NCI-H1436 treated with DMSO at 0.1 percent for 48 hours (cell line): ENCODE measurements at places on chromosomes 7 and 10.

GRCh38 chr10:100899171-100899570, 13.6 kb upstream of the SLF2 start:
- DNase-seq = no peak

GRCh38 chr7:80182630-80183276, 48.1 kb downstream of the GNAI1 start:
- DNase-seq = no peak

- no peak for DNase-seq
Observed at GRCh38 chr7:129803546-129804081, 149.1 kb downstream of the UBE2H start.

- no peak for DNase-seq
Observed at GRCh38 chr10:126209451-126209850, 178.8 kb downstream of the ADAM12 start.

- no peak for DNase-seq
Observed at GRCh38 chr7:24781106-24781505, 23.8 kb upstream of the GSDME start.

- DNase-seq = no peak
Observed at GRCh38 chr10:79393924-79394610, 46.8 kb downstream of the PPIF start.

DNA sequence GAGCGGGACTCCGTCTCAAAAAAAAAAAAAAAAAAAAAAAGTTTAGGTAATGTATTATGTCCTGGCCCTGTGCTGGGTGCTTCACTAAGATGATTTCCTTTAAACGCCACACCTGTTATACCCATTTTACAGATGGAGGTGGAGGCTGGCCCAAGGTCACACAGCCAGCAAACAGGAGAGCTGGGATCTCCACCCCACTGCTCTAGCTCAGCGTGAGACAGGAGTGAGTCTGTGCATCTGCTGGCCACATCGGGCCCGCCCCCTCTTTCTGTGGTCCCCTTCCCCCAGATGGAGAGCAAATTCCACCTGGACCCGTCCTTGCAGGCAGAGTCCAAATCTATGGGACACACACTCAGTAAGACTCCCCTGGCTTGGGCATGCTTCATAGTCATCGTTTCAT, 51.0 kb downstream of the LHPP start:
- no peak for DNase-seq

GRCh38 chr7:106721816-106722785, 61.1 kb upstream of the CCDC71L start:
- DNase-seq = no peak

- DNase-seq = no peak
Observed at GRCh38 chr10:118957443-118957825, 72.1 kb upstream of the NANOS1 start.

GRCh38 chr7:157301610-157302120, 35.1 kb upstream of the DNAJB6 start:
- no peak for DNase-seq

- no peak for DNase-seq
Observed at GRCh38 chr7:135299235-135299634, 65.6 kb downstream of the STRA8 start.

DNA sequence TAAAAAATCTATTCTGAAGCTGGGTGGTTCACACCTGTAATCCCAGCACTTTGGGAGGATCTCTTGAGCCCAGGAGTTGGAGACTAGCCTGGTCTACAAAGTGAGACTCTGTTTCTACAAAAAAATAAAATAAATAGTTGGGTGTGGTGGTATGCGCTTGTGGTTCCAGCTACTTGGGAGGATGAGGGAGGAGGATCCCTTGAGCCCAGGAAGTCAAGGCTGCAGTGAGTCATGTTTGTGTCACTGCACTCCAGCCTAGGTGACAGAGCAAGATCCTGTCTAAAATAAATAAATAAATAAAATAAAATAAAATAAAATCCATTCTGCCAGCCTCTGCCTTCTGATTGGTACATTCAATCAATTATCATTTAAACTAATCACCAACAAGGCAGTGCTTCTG, 17.5 kb downstream of the ZNF33A start:
- DNase-seq = no peak

DNA sequence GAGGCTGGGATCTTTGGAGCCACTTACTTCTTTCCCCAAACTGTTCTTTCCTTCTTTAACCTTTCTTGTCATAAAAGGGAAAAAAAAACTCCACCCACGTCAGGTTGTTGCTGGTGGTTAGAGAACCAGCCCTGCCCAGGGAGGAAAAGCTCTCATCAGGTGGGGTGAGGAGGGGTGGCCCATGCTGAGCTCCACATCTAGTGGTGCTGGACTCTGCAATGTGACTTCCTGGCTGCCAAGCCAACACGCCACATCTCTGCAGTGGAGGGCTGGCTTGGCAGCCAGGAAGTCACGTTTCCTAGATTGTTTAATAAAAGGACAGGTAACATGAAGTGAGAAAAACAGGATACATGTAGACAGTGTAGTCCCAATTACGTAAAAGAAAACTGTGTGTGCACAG, 37.4 kb downstream of the WIPF3 start:
- no peak for DNase-seq

- DNase-seq = no peak
Observed at GRCh38 chr10:19518632-19519031, 297.6 kb upstream of the PLXDC2 start.

DNA sequence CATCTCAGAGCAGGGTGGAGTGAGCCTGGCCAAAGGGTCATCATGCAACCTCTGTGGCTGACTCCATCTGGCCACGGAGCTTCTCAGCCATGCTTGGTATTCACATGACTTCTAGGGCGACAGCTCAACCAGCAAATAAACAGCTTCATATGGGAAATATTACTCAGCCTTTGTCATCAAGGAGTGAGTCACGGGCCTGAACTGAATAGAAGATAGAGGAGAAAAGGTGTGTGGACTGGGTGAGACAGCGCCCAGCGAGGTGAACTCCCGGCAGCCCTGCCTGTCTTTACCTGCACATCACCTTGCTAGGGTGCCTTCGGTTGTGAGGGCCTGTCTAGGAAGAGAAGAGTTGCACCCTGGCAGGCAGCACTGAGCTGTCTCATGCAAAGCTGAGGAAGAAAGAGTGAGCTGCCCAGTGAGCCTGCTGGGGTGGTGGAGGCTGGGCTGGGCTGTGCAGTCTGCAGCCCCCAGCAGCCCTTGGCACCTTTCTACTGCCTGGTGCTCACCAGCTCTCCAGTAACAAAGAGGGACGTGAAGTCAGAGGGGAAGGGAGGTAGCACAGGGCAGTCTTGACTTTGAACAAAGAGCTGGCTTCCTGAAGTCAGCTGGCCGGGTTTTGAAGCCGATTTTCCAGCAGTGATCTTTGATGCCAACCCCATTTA, 114.2 kb downstream of the EGFR start:
- no peak for DNase-seq

DNA sequence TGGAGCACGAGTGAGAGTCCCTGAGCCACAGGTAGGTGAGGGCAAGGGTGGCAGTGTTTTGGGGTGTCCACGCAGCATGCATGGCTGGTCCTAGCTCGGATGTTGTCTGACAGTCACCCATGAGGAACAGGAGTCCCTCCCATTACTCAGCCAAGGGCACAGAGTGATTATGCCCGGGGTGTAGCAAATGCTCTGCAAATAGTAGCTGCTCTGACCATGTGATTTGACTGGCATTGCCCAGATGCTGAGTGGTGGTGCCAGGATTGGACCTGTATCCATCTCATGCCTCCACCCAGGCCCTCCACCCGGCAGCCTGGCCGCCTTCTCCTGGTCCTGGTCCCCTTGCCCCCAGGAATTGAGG, 150.8 kb downstream of the GRK5 start:
- DNase-seq = no peak

DNA sequence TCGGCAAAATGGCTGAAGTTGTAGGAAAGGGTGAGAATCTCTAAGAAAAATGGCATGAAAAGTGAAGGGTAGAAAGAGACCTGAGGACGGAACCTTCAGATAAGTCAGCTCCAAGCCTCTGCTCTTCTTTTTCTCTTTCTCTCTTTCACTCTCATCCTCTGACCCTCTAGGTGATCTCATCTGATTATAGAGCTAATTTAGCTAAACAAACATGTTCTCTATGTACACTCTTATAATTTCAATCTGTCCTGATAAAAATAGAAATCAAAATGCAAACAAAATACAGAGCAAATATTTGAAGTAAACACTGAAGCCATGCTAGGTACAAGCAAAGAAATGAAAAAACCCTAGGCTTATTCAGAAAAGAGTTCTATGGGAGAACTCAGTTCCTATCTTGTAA, 14.4 kb upstream of the CUBN start:
- DNase-seq = no peak

GRCh38 chr10:114577133-114577532, 80.9 kb downstream of the ABLIM1 start:
- DNase-seq = no peak

DNA sequence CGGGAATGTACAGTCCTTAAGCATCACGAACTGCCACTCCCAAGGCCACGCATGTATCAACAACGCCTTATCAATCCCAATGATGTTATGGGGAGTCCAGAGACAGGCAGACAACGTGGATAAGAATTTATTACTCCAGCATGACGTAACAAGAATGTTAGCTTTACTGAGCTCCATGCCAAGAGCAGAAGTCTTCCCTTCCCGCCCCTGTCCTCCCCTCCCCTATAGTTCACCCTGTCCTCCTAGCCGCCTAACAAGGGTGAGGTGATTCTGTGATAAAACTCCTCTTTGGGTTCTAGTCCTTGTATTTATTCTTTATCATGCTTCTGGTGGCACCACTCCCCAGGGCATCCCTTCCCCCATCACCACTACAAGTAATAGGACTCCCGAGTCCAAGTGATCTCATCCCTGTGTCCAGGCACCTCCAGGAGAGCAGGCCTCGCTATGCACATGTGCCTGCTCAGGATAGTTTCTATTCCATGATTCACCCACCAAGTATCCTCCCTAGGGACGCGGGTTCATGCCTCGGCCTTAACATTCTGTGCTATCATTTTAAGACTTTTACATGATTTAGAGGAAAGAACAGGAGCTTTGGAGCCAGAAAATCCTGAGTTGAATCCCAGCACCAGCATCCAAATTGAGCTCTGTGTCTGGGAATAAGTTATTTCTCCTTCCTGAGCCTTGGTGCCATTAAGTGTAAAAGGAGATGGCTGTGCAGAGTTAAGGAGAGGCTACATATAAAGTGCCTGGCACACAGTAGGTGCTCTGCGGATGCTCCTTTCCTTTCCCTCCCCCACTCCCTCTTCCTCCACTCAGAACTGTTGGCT, 15.4 kb downstream of the GSDME start:
- DNase-seq = no peak

DNA sequence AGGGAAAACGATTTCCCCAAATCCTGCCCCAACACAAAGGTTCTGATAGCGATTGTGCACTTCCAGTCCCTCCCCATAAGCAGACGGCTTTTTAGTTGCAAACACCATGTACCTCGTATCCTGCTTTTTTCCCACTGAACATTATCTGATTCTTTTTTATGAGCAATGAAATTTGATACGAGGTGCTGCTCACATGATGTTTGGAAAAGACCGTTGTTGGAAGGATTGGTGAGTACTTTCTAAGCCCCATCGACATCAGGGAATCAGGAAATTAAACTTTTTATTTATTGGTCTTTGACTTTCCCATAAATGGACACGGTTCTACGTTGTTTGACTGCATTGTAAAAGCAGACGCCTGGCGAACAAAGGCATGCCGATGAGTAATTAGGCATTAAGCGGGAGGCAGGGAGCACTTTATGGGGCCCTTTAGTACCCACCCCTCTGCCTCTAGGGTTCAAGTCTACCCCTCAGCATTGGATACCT, 49.4 kb downstream of the TEX36 start:
- no peak for DNase-seq

- DNase-seq = no peak
Observed at GRCh38 chr7:149126662-149127266, 640 bp upstream of the ZNF425 start.

DNA sequence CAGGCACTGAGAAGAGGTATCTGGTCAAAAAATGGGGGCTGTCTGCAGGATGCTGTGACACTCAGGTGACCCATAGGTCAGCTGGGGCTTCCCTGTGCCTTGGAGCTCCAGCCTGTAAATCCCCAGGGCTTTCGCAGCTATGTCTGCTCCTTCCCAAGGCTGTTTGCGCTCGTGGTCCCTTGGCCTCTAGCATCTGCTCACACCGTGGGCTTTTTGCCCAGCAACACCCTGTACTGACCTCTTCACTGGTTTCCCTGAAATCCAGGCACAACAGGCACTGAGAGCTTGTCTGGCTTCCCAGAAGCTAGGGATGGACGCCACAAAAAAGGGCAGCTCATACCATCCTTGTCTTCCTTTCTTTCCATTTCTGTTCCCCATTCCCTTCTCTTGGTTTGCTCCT, 280.3 kb upstream of the HABP2 start:
- no peak for DNase-seq

GRCh38 chr7:54987772-54988171, 31.0 kb upstream of the EGFR start:
- no peak for DNase-seq

DNA sequence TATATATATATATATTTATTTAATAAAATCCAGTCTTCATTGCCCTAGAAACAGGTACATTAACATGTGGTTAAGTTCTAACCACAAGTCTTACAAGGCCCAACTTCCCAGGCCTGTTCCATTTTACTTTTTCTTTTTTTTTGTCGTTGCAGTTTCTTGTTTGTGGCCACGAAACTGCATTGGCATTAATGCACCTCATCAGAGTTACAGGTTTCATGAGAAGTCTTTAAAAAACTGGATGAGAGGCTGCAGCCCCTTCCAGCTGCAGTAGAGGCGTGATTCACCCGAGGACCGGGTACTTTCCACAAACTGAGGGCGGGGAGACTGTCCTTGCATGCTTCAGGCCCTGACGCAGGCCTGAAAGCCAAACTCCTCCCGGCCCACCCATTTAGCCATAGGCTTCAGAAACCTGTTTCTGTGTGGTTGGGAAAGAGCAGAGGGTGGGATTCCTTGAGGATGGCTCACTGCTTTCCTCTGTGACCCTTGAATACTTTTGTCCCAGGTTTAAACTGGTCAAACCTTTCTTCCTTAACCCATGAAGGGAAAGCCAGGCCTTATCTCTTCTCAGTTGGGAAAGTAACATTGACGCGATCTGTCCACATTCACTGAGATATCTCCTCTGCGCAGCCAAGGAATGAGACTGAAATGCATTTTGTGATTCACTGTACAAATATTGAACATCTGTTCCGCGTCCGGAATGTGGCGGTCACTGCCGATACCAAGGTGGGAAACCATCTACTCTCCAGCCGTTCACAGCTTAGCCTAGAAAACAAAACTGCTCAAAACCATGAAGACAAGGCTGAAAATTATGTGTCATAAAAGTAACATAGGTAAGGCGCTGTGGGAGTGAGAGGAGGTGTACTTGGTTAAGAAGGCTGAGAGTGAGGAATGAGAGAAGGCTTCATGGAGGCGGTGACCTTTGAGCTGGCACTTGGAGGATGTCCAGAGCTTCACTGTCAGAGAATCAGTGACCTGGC, 311.7 kb downstream of the GATA3 start:
- DNase-seq = no peak

- DNase-seq = no peak
Observed at GRCh38 chr7:41107330-41107937, 595.5 kb downstream of the INHBA start.

GRCh38 chr7:121020249-121020988, 31.9 kb downstream of the CPED1 start:
- no peak for DNase-seq
